Activated T-helper 9 cell treated with anti-CD3 and anti-CD28 coated beads, Interleukin-2, amount 50 U/mL, for 16 hours (primary cell): ENCODE measurements at places on chromosomes 12 and 14.

DNA sequence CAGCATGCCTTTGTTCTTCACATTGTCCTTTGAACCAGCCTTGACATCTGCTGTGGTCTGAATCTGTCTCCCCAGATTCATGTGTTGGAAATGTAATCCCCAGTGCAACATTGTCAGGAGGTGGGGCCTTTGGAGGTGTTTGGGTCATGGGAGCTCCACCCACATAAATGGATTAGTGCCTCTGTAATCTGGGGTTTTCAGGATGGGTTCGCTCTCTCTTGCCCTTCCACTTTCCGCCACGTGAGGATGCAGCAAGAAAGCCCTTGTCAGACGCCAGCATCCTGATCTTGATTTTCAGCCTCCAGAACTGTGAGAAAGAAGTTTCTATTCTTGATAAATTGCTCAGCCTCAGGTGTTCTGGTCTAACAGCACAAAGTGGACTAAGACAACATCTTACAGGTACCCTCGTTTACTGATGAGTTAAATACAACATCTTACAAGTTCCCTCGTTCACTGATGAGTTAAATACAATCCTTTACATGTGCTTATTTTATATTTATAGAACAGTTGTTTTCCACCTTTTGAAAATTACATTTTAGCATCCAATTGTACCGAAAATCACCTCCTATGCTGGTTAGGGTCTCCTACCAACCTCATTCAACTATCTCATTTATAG lies 54.4 kb upstream of the RIMBP2 start:
- no peak for DNase-seq

GRCh38 chr12:47942614-47943225 lies 20.7 kb upstream of the TMEM106C start:
- no peak for DNase-seq

DNA sequence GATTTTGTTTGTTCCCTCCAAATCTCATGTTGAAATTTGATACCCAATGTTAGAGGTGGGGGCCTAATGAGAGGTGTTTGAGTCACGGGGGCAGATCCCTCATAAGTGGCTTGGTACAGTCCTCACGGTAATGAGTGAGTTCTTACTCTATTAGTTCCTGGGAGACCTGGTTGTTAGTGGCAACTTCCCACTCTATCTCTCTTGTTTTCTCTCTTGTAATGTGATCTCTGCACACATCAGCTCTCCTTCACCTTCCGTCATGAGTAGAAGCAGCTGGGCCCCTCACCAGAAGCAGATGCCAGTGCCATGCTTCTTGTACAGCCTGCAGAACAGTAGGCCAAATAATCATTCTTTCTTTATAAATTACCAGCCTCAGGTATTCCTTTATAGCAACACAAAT lies 29.6 kb upstream of the KCNK10 start:
- no peak for DNase-seq

GRCh38 chr12:127595506-127595905 lies 671.5 kb upstream of the TMEM132C start:
- no peak for DNase-seq

GRCh38 chr12:107545737-107546353 lies 139.8 kb upstream of the PWP1 start:
- DNase-seq: no peak

GRCh38 chr12:122830517-122831214 lies 4.6 kb upstream of the HIP1R start:
- DNase-seq: no peak

GRCh38 chr12:3035815-3036702 lies 41.1 kb upstream of the TSPAN9 start:
- no peak for DNase-seq

- DNase-seq: no peak
Measured at GRCh38 chr14:105666420-105666819, 140.0 kb downstream of the TMEM121 start.

DNA sequence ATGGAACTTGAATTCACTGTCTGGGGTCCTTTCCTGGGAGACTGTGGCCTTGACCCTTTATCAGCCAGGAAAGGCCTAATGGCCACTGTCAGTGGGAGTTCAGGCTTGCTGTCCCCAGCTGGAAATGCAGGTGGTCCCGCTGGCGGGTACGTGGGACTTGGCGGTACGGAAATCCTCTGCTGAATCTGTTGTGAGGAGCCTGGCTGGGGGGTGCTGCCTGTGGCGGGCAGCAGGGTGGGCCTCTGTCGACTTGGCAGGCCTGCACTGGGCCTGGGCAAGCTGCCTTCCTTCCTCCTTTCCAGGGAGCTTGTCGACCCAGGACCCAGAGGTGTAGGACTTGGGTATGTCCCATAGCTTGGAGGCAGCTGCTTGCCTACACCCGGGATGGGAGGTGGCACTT lies 26.3 kb downstream of the ZFYVE21 start:
- no peak for DNase-seq

DNA sequence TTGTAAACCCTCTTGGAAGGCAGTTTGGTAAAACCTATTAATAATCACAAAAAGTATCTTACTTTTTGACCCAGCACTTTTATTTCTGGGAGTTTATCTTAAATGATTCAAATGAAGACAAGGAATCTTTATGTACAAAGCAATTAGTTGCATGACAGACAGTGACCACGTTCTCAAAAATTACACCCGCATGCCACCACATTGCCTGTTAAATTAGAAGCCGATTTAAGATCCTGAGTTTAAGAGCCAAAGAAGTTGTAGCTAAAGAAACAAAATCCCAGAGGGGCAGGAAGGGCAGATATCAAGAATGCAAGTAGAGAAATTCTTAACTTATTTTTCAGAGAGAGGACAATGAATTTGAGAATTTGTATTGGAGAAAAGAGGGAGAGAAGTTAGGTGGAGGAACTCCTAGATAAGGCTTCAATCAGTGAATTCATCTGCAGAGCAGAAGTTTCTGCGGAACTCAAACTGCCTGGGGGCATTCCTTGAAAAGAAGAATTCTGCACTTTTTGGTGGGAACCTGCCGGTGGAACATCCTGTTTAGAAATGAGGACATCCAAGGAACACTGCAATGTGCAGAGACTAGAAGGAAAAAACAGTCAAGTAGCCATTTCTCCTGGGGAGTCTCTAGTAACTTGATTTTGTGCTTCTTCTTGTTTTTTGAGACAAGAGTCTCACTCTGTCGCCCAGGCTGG lies 1.1 kb upstream of the RIOX1 start:
- no peak for DNase-seq
